ENCODE measurements at places on chromosomes 6 and 20.
A peak's percentile ranks its signal among the peaks of the same experiment; 100 is the strongest.

GRCh38 chr20:63216849-63217471 lies 1.0 kb upstream of the YTHDF1 start:
- DNase-seq: no peak

DNA sequence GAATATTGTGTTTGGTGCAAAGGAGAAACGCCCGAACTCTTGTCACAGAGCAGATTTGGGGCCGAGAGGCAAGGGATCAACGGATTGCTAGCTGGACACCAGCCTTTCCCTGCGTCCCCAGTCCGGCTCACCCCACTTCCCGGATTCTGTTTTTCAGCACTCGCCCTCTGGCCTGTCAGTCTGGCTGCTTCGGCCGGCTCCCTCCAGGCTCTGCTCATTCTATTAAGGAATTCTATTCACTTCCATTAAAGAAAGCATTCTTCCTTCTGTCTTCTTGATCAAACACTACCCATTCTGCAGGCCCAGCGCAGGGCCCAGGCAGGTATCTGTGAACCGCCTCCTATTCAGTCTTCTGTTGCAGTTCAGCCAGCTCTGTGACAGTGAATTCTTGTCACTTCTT lies 91.7 kb downstream of the RNF182 start:
- DNase-seq: no peak

GRCh38 chr6:56664029-56664428 lies 21.3 kb upstream of the DST start:
- no peak for DNase-seq

DNA sequence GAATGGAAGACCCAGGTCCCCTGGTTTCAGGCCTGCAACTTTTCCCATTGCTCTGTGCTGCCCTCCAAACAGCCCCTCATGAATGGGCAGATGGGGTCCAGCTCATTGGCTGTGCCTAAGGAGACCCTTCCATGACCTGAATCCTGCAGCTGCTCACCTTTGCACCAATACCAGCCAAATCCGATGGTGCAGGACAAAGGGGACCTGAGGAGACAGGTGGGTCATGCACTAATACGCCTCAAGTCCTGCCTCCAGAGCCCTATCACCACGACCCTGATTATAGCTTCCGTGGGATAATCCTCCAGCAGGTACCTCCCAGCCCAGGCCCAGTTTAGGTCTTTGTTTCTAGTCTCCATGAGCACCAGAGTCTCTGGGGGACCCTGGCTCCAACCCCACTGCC lies 16.8 kb downstream of the TREM1 start:
- DNase-seq: no peak

- DNase-seq: no peak
Measured at GRCh38 chr6:110468731-110469130, 7.7 kb downstream of the SLC22A16 start.

DNA sequence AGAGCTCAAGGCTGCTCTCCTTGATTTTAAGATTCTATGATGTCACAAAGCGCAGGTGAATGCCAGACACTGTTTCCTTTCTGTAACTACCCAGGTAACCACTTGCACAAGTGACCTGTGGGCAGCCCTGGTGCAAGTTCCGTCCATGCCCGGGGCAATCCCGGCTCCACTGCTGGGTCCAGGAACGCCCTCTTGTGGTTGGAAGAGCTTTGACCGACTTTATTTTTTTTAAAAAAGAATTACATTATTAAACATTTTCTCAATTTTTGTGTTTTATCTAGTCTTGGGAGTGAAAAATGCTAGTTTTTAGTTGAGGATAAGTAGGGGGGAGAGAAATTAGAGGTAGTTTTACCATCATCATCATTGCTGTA lies 695.2 kb downstream of the QKI start:
- no peak for DNase-seq

GRCh38 chr6:37818536-37819176 lies 871 bp upstream of the ZFAND3 start:
- DNase-seq: peak; percentile 97
